ENCODE measurements at places on chromosomes 16 and 17. TPM values are rescaled to one million over a fixed set of nuclear protein-coding genes. Genes with fewer than 3 reads are reported as not detected.

CTRL gene
- 1.2 TPM for polyA plus RNA-seq

NTN3 gene
- polyA plus RNA-seq: not detected

SLC16A6 gene
- polyA plus RNA-seq: 0.41 TPM

MYH8 gene
- not detected for polyA plus RNA-seq

KRTAP2-3 gene
- polyA plus RNA-seq: not detected

ALOX12B gene
- polyA plus RNA-seq: 0.45 TPM

ASPA gene
- polyA plus RNA-seq: not detected

ZBTB4 gene
- 10.5 TPM for polyA plus RNA-seq

CETP gene
- not detected for polyA plus RNA-seq

FA2H gene
- 3.1 TPM for polyA plus RNA-seq
